NCI-H187 treated with DMSO at 0.1 percent for 48 hours (cell line): ENCODE measurements at places on chromosomes 11 and 22.

DNA sequence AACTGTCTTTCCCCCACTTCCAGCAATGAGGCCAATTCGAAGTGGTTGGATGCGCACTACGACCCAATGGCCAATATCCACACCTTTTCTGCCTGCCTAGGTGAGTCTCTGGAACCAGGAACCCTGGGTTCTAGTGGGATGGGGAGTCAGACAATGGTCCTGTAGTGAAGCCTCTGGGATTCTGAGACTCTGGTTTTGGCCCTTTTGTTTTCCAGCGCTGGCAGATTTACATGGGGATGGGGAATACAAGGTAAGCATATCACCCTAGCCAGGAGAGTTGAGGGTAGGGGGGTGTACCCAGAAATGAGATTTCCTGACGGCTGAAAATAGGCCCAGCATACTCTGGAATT lies 530 bp downstream of the BBS1 start:
- DNase-seq, result no peak

GRCh38 chr11:43282607-43283440 lies 29.0 kb upstream of the API5 start:
- no peak for DNase-seq

DNA sequence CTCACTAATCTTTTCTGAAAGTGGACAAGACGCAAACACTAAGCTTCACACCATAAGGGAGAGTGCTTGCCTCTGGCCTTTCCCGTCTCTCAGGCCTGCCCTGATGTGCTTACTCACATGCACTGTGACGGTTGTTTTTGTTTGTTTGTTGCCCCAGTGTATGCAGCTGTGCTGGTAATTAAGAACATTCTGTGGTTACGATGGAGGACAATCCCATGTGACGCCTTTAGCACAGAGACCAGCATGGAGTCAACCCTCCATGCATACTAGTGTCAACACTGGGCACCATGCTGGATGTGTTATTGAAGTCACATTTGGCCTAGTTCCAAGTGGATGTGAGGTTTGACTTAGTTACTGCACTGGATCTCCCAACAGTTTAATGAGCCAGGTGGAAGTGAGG lies 27.8 kb upstream of the CDON start:
- DNase-seq, result no peak

DNA sequence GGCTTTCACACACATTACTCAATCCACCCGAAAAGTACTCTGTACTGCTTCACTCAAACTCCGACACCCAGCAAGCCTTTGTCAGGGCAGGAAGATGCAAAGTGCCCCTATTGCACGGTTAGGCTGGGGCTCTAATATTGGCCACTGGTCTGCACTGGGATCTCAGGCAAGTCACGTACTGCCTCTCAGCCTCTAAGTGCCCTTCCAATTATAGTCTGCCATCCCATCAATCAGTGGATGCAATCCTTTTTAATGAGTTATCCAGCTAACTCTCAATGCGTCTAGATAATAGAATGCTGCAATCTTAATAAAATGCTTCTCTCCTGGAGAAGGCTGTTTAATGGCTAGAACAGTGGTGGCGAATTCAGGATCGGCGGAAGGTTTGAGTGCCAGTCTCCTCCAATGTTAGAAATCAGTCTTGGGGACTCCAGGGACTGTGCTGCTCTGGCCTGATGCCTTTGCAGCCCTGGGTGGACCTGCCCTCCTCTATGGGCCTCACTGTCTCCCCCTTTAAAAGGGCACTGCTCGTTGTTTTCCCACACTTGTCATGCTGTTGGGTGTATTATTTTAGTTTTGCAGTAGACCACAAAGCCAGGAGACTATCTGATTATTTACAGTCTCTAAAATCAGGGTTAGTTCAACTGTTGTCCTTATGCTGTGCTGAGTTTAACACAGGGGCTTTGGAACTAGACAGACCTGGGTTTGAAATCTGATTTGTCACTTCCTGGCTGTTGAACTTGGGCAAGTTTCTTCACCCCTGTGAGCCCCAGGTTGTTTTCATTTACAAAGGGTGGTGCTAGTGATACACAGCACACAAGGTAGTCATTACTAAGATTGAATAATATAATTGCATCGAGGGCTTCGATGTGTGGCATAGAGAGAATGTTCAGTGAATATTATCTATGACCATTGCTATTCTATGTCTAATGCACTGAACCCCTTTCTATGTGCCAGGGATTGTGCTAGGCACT lies 36.7 kb downstream of the CLMP start:
- no peak for DNase-seq

DNA sequence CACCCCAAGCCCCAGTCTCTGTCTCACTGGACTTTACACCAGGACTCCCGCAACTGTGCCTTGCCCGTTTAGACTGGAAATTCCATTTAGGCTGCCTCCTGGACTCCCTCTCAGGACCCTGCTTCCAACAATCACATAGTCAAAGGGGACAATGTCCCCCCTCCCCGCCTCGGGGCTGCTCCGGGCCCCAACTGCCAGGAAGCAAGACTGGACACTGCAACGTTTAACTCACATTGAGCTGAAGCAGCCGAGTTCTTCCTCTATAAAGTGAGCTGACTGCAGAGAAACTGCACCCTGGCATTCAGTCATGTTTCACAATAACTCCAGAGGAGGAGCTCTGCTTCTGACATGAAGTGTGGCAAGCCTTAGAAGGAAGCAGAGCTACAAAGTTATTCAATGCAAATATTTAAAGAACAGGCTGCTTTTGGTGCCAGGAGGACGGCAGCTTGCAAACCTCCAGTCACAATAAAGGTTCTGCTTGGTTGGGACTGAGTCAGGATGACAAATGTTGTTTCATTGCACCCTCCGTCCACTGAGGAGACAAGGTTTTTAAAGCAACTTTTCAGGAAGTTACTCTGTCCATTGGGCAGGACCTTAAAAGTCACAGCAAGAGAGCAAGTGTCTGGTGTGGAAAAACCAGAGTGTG lies 19.9 kb downstream of the PACSIN2 start:
- no peak for DNase-seq

DNA sequence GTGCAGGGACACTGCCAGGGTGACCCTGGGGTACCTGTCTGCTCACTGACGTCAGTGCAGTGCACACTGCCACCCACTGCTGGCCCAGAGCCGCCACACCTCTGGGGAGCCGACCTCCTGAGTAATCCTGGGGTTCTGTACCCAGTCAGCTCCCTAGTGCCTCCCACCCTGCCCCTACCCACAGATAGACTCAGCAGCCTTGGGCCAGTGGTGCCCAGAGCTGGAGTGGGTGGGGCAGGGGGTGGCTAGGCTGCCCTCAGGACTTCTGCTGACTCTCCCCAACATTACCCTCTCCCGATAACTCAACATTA lies 5.8 kb downstream of the NRXN2 start:
- DNase-seq, result no peak

DNA sequence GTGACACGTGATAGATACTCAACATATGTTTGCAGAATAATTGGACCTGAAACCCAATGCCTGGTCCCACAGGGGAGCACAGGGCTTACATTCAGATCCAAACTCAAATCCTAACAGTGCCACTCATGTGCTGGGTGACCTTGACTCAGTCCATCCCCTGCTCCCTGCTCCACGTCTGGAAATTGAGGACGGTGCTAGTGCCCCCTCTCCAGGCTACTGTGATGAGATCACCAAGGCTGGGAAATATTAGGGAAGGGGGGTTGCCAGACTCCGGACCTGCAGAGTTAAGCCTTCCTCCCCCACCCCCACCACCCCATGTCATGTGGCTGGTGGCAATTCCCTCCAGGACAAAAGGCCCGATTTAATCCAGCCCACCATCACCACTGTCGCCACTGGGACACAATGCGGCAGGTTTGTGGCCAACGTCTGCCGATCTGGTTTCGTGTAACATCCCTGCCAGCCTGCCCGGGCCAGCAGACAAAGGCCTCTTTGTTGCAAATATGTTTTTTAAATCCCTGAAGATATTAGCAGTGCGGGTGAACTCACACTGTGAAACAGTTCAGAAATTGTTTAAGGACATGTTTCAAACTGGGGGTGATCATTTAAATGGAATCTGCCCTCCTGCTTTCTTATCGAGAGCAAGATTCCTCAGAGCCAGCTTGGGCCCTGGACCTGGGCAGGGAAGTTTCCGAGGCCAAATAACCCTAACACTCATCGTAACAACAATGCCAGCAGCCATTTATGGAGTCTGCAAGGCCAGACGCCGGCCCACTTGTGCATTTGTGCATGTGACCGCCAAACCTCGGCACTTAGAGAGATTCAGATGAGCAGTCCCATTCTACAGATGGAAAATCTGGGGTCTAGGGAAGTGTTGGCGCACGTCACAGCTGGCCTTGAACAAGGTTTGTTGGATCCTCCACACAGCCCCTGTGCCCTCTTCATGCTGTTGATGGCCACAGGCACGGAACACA lies 19.6 kb upstream of the MN1 start:
- no peak for DNase-seq

- no peak for DNase-seq
Observed at GRCh38 chr11:15539645-15540044, 424.9 kb downstream of the INSC start.

DNA sequence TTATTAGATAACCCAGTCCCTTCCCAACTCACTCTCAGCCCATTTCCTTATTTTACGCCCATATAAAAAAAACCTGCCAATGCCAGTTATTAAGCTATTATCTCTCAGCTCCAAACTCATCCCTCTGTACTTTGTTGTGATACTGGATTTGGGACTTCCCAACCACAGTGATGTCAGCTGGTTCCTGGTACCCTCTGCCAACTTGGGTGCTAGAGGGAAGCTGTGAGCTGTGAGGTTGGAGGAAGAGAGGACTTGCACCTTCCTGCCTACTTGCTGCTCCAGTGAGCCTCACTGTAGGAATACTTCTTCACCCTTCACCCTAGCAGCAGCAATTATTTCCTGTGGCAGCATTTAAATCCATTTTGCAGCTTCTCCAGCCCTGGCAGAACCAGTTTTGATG lies 19.2 kb upstream of the CSF2RB start:
- DNase-seq, result no peak

GRCh38 chr22:37163575-37164504 lies 14.1 kb upstream of the IL2RB start:
- no peak for DNase-seq

GRCh38 chr11:9956483-9956882 lies 292.6 kb downstream of the SWAP70 start:
- no peak for DNase-seq

DNA sequence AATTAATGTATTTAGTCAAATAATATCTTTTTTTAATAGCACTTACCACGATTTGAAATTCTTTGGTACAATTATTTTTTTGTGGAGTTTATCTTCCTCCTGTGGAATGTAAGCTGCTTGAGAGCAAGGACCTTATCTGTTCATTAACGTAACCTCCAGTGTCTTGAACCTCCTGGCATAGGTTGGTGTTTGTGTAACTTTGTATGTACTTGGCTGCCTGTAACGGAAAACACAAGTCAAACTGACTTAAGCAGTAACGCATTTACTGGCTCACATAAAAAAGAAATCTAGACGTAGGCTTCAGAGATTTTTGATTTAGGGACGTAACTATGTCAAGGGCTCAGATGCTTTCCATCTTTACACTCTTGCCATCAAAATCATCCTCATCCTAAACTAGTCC lies 56.1 kb downstream of the ARHGEF12 start:
- DNase-seq, result no peak

DNA sequence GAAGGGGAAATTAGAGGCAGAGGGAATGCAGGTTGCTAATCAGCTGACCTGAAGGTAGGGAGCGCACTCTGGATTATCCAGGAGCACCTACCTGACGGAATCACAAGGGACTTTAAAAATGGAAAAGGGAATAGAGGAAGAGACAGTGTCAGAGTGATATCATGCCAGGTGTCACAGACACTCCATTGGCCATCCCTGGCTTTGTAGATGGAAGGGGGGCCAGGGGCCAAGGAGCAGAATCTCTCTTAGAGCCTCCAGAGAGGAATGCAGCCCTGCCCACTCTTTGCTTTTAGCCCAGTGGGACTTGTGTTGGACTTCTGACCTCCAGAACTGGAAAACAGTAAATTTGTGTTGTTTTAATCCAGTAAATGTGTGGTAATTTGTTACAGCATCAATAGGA lies 37.9 kb downstream of the DKK3 start:
- DNase-seq, result no peak

- no peak for DNase-seq
Observed at GRCh38 chr11:126398296-126398695, 42.8 kb downstream of the ST3GAL4 start.

GRCh38 chr22:28999919-29000556 lies 61.6 kb downstream of the C22orf31 start:
- no peak for DNase-seq

DNA sequence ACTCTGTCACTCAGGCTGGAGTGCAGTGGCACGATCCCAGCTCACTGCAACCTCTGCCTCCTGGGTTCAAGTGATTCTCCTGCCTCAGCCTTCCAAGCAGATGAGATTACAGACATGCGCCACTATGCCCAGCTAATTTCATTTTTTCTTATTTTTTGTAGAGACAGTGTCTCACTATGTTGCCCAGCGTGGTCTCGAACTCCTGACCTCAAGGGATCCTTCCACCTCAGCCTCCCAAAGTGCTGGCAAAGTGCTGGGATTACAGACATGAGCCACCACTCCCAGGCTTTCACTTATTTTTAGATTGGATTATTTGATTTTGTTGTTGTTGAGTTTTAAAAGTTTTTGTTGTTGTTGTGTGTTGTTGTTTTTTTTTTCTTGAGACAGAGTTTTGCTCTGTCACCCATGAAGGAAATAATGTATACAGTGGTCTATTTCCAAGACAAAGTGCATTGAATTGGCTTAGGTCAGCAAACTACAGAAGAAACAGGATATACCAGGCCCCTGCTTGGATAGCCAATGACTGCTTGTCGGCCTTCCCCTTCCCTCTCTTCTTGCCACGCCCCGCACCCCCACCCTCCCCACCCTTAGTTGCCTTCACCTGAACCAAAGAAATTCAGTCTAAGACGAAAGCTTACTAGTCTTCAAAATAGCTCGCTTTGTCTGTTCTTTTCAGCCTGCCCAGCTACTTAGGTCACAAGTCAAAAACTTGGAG lies 91.8 kb upstream of the CLDN5 start:
- DNase-seq, result no peak

- DNase-seq, result no peak
Observed at GRCh38 chr11:121198491-121198890, 94.1 kb upstream of the SC5D start.

- no peak for DNase-seq
Observed at GRCh38 chr11:124052966-124053365, 11.8 kb upstream of the OR10G7 start.

GRCh38 chr11:6320411-6321155 lies at the start of gene CAVIN3:
CAVIN3 (minus strand) TSS chr11:6320501; CDS start chr11:6320476, 25 bp downstream.
- DNase-seq, result no peak

DNA sequence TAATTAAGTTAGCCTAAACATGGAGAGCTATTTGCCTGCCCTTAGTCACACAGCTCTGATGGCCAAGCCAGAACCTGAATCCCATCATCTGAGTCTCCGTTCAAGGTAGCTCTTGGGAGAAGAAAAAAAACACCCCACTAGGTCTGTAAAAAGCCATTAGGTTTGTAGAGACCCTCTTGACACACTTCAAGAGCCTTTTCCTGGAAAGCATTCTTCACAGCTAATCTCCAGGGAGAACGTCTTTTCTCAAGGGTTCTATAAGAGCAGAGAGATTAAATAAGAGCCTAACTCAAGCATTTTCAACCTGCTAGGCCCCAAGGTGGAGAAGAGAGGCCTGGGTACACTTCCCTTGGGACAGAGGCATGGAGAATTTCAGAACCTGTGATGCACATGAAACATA lies 61.6 kb upstream of the NAV2 start:
- peak; percentile 73 for DNase-seq
